Endothelial cell of umbilical vein (primary cell): ENCODE measurements at places on chromosomes 16 and 17. TPM values are rescaled to one million over a fixed set of nuclear protein-coding genes. Genes with fewer than 3 reads are reported as not detected.

Gene CBX8
- 3.1 TPM in 2 replicates for total RNA-seq

- DNase-seq, result peak; percentile 69
These were observed 6.6 kb upstream of the JUP start for GRCh38 chr17:41792845-41793783.

GRCh38 chr17:21549107-21549687 is 143.1 kb upstream of the KCNJ18 start:
- DNase-seq, result no peak

DNA sequence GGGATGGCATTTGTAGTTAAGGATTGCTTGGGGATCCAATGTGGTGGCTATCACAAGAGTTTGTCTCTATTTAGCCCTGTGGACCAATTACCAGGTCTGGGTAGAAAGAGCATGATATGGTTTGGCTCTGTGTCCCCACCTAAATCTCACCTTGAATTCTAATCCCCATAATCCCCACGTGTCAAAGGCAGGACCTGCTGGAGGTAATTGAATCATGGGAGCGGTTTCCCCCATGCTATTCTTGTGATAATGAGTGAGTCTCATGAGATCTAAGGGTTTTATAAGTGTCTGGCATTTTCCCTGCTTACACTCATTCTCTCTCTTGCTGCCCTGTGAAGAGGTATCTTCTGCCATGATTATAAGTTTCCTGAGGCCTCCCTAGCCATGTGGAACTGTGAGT is 86.4 kb upstream of the HS3ST4 start:
- no peak for DNase-seq

Gene HAP1
- 0.23 and 0.24 TPM in 2 replicates for total RNA-seq

- DNase-seq, result peak; percentile 67
These were observed 8.5 kb upstream of the ICAM2 start for GRCh38 chr17:64028874-64029464.

Gene CPD
- 63.6 and 68.0 TPM in 2 replicates for total RNA-seq

Gene ABCC1
- 71.4 and 89.2 TPM in 2 replicates for total RNA-seq

Gene ITGB3
- 49.9 and 60.0 TPM in 2 replicates for total RNA-seq

Gene DPEP3
- total RNA-seq, result not detected in 2 replicates

Gene CDH15
- not detected in 2 replicates for total RNA-seq

Gene SLC35G6
- total RNA-seq, result not detected in 2 replicates

- no peak for DNase-seq
These were observed 66.5 kb upstream of the TNRC6C start for GRCh38 chr17:77892031-77892430.

Gene SPIRE2
- 2.4 and 3.1 TPM in 2 replicates for total RNA-seq

DNA sequence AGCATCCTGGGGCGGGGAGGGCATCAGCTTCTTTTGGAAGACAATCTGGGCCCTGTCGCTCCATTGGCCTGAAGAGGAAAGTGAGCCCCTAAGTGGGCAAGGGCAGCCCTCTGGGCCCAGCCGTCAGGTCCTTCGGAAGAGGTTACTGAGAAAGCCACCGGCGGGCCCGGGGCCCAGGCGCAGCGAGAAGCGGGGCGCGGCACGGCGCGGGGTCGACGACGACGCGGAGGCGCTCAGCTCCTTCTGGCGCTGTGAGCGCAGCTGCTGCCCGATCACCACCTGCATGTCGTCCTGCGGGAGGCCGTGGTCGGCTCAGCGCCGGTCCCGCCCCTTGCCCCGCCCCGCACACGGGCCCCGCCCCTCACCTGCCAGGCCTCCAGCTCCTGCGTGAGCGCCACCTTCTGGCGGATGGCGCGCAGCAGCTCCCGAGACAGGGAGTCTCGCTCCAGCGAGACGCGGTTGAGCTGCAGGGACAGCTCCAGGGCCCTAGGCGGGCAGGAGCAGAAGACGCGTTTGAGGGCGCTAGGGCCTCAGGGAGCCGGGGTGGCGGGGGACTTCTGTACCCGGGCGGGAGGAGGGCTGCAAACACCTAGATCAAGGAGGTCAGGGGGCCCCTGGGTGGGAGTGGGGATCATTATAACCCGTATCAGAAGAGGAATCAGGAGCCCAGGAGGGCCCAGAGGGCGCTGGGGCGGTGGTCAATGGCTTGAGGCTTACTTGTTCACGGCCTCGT is 4.3 kb downstream of the THOC6 start:
- DNase-seq, result peak; percentile 70

- peak; percentile 39 for DNase-seq
These were observed 7.9 kb upstream of the RNF157 start for GRCh38 chr17:76248013-76248782.

DNA sequence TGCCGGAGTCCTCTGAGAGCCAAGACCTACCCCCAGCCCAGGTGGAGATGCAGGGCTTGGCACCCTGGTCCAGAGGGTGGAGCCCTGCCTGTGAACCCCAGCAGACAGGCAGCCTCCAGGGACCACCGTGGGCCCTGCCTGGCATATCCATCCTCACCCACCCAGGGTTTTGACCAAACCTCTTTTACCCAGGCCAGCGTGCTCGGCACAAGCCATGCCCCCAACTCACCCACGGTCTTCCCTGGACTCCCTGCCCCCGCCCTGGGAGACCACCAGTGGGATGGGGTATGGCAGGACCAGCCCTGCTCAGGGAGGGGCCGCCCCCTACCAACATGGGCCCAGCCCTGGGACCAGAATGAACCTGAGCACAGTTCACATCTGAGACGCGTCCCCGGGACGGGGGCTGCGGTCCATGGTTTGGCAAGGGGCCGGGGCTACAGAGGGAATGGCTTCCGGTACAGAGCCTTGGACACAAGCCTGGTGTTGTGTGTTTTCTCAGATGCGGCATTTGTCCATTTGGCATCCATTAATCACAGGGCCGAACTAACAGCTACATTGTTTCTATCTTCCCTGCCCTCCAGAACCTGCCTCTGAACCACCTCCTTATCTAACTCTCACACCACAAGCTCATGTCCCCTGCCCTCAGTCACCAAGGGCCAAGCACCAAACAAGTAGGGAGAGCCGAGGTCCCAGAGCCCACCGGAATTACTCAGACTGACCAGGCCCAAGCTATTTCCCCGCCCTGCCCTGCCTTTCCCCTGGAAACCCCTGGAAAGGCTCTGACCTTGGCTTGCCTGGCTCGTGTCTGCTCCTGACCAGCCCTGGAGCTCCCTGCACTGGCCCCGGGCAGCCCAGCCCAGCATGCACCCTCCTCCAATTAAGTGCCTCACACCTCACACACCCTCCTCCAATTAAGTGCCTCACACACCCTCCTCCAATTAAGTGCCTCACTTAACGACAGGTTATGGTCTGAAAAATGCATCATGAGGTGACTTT is 14.1 kb downstream of the HS3ST6 start:
- no peak for DNase-seq

GRCh38 chr17:40074871-40075200 is 12.1 kb downstream of the THRA start:
- DNase-seq, result no peak
